Astrocyte of the hippocampus (primary cell): ENCODE measurements at places on chromosomes 12 and 14.

DNA sequence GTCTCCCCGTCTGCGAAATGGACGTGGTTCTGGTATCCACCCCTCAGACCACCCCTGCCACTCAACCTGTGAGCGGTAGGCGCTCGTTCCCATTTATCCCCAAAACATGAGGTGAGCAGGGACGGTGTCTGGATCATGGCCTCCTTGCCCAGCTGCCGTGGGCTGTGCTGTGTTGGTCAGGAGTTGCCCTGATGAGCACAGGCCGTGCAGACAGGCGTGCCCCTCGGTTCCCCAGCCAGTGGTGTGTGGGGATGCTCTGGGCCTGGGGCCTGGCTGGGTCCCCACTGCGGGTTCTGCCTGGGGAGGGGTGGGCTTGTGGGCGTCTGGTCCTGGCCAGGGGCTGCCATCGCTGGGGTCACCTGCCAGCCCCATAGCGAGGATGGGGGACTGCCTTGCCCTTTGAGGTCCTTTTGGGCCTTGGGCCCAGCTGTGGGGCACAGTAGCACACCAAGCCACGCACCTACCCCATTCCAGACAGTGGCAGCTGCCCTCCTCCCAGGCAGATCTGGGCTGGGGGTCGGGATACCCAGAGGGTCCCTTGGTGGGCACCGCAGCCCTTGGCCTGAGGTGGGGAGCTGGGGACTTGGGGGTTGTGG lies 11.3 kb upstream of the PUS1 start:
- DNase-seq: no peak

DNA sequence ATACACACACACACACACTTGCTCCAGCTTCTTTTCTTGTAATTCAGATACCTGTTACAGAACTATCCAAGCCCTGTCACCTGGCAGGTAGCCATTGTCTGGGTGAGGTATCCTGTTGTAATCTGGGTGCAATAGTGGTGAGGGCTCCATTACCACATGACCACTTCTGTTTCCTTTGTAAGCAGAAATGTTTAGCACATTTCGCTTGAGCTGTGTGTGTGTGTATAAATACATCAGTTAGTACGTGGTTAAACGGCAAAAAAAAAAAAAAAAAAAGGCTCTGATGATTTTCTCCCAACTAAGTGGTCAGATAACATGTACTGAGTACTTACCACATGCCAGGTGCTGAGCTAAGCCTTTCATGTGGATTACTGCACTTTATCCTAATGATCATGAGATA lies 129.3 kb upstream of the SSTR1 start:
- no peak for DNase-seq

- no peak for DNase-seq
These were observed 1.2 kb downstream of the CNOT2 start for GRCh38 chr12:70244409-70244808.

DNA sequence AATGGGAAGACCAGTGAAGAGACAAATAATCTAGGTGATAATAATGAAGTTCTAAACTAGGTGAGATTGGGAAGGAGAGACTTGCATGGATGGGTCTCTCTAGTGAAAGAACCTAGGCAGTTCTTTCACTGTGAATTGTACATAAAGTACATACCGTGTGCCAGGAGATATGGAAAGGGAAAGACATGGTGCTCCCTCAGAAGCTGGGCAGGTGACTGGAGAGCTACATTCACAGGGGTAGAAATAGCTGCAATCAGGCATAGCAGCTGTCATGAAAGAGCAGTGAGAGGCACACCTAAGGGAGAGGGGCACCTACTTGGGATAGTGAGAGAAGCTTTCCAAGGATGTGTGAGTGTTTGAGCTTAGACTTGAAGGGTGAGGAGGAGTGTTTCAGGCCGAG lies 9.3 kb downstream of the STK38L start:
- DNase-seq: no peak

- no peak for DNase-seq
These were observed 5.4 kb downstream of the TXNRD1 start for GRCh38 chr12:104220931-104221330.

DNA sequence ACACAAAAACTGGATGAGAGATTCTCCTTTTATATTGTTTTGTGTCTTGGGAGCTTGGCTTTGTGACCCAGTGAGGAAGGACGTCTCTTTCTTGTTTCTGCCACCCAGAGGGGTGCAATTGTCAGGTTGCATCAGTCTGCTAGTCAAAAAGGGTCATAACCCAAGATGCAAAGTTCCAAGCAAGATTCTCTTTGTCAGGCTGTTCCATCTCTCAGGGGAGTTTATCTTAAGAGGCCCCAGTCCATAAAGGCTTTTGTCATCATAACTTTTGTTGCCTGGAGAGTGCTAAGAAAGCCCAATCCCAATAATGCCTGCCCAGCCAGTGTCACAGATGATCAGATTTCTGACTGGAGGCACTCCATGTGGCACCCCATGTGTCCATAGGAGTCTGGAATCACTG lies 444.9 kb downstream of the TRHDE start:
- DNase-seq: no peak

GRCh38 chr12:109760031-109760929 lies 46.7 kb downstream of the FAM222A start:
- no peak for DNase-seq

GRCh38 chr12:91889059-91889458 lies 256.6 kb downstream of the BTG1 start:
- no peak for DNase-seq

GRCh38 chr14:70268760-70269159 lies 80.0 kb upstream of the SLC8A3 start:
- no peak for DNase-seq

GRCh38 chr12:22982635-22983034 lies 357.7 kb downstream of the ETNK1 start:
- DNase-seq: no peak

DNA sequence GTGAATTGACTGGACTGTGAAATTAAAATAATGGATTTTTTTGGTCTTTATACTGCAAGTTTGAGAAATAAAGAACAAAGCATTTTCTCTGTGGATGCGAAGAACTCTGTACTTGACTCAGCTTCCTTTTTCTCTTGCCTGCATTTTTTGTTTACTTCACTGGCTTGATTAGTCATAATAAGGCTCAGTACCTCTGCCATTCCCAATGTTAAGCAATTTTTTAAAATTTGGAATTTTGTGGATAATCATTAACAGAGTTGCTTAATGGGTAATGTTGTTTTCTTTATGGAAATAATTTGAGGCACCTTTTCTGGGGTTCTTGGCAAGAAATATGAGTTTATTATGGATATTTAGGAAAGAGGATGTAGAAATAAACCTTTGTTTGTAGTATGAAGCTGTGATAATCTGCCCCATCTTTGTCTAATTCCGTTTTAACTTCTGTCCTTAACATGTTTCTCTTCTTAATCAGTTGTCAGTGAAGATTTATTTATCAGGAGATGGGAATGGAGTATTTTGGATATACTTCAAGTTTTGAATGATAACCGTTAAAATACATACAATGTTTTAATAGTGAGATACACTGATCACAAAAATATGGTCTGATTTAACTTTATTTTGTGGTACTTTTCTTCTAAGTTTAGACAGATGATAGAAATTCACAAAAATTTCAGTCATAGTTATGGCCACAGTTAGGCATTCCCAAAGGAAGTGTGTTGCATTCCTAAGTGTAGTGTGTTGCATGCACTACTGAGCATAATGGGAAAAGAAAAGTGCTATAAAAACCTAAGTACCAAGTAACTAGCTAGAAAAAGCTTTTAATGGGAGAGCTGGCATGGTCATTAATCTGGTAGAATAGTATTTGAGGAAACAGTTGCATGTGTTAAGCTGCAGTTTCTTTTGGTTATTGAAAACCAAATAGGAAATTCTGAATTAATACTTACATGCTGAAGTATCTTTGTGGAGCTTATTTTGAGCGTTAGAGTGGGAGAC lies 27.7 kb downstream of the WNK1 start:
- DNase-seq: peak; percentile 71

- no peak for DNase-seq
These were observed 10.4 kb downstream of the APPL2 start for GRCh38 chr12:105225505-105226015.

- no peak for DNase-seq
These were observed 299.1 kb downstream of the NUAK1 start for GRCh38 chr12:105839629-105840127.

DNA sequence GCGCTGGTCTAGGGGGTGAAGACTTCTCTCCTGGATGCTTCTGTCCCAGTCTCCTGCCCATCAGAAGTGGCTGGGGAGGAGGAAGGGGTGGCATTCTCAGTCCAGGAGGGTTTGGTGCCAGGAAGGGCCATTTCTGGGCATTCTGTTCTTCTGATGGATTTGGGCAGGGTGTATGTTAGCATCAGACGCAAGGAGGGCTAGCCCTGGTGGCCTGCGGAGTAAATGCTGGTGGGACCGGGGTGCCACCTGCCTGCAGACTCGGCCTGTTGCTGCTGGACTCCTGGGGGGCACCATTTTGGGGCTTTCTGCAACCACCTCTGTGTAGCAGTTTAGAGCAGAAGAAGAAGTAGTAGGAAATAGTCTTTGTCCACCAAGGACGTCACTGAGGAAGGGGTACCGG lies 31.7 kb downstream of the AACS start:
- DNase-seq: no peak

GRCh38 chr14:72165229-72165698 lies 233.0 kb downstream of the RGS6 start:
- DNase-seq: peak; percentile 57

DNA sequence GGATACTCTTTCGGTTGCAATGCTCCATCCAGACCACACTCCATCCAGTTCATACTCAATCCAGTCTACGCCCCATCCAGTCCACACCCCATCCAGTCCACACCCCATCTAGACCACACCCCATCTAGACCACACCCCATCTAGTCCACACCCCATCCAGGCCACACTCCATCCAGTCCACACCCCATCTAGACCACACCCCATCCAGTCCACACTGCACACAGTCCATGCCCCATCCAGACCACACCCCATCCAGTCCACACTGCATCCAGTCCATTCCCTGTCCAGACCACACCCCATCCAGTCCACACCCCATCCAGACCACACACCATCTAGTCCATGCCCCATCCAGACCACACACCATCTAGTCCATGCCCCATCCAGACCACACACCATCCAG lies 116.0 kb upstream of the RTL1 start:
- DNase-seq: no peak

DNA sequence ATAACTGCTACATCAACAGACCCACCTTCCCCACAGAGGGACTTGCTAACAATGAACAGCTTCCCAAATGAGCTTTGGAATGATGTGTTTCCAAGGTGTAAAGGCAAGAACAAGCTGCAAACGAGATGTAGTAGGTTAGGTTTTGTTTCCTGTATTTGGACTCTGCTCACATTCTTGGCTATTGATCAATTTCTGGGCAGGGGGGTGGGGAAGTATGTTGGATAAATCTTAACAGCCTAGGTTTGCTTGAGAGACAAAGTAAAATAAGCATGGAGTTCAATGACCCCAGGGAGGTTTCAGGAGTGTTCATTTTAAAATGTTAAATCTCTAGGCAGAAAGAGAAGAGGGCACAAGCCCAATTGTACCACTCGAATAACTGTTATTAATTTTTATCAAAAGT lies 146.6 kb downstream of the DPY19L2 start:
- DNase-seq: no peak

GRCh38 chr12:55743406-55744339 lies 751 bp downstream of the GDF11 start:
- DNase-seq: peak; percentile 86

GRCh38 chr12:16211731-16212130 lies 65.8 kb downstream of the SLC15A5 start:
- no peak for DNase-seq

DNA sequence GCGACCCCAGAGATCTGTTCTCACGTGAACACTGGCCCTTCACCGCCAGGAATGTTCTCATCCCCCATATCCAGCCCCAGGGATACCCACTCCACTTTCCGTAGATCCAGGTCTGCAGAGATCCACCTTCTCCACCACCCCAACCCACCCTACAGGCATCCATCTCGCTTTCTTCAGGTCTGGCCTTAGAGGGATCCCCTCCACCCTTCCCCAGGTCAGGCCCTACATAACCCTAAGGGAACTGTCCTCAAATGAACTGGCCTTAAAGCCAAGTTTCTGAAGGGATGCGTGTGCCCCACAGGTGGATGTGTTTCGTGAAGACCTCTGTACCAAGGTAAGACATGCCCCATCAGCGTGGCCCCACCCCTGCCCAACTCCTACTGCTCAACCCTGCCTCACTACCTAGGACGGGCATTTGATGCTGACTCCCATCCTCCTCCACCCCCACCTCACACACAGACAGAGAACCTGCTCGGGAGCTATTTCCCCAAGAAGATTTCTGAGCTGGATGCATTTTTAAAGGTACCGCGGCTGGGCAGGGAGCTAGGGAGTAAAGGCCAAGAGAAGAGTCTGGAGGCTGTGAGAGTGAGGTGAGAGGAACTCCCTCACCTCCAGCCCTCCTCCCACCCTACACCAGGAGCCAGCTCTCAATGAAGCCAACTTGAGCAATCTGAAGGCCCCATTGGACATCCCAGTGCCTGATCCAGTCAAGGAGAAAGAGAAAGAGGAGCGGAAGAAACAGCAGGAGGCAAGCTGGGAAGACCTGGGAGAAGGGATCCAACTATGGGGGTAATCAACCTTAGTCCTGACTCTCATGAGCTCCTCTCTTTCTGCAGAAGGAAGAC lies 912 bp downstream of the PSME1 start:
- DNase-seq: no peak

DNA sequence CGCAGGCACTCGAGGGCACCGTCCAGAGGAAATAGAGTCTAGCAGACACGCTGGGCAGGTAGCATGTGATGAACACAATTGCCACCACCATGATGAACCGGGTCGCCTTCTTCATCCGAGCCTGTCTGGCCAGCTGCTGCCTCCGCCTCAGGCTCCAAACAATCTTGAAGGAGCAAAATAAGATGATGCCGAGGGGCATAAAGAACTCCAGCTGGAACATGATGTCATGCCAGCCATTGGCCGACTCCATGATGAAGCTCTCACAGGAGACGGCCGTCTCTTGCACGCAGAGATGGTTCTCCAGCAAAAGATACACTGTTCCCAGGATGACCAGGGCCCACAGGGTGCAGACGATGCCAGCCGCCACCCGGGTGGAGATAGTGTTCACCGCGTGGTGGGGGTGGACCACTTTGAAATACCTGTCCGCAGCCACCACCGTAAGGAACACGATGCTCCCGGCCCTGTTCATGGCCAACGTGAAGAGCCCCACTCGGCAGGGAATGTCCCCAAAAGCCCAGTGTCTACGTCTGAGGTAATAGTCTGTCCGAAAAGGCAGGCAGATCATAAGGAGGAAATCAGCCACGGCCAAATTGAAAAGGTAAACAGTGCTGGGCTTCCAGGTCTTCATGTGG lies 945 bp downstream of the HCAR1 start:
- DNase-seq: no peak
